T47D (cell line): ENCODE measurements at places on chromosomes 1 and 21.

DNA sequence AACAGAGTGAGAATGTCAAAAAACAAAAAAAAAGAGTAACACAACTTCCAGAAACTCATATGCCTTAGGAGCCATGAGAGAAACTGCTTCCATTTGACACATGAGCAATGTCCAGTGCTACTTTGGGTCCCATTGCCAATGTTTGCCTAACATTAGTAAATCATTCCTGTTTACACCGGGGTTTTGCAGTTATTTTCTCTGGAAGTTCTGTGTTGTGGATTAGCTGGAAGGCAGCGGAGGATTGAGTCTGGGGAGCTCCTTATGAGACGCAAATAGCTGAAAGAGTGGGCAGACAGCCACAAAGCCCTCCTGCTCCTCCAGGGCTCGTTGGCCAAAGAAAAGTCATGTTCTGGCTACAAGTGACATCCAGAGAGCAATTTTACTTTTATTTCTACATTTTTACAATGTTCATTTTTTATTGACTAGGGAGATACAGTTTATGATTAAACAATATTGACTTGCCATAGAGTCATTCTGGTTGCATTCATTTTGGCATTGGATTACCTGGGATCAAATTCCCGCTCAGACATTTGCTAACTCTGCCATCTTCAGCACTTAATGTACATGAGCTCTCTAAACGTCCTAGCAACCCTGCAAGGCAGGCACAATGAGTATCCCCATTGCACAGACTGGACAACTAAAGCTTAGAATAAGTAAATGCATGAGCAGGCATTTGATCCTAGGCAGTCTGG, 66.4 kb upstream of the GALNT2 start:
- no peak for DNase-seq

GRCh38 chr21:32868631-32869454, 97.3 kb upstream of the PAXBP1 start:
- no peak for DNase-seq

GRCh38 chr1:162500805-162501204, 3.2 kb downstream of the UHMK1 start:
- DNase-seq: no peak

GRCh38 chr1:180521474-180522212, 19.3 kb upstream of the ACBD6 start:
- peak; percentile 37 for DNase-seq

DNA sequence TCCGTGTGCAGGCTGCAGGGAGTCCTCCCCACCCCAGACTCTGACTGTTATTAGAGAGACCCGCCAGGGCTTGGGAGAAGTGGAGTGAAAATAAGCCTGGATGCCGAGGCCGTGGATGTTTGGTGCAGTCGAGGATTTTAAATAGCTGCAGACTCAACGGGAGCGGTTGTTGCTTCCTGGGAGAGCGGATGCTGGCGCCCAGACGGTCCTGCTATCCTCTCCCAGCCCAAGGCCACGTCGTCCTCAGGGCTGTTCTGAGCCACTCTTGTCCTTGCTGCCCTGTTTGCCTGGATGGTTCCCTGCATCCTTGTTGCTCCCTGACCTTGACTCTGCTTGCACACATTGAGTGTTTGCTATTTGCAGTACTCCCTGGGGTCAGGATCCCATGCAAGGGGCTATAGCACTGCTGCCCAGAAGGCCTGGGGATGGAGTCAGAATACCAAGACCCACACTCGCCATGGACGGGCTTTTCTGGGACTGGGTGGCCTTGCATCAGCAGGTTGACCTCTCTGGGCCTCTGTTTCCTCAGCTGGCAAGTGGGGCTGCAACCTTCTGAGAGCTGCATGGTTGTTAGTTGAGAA, 205.3 kb upstream of the C1orf174 start:
- DNase-seq: no peak
